Sigmoid colon (tissue), 7 donors: ENCODE measurements at places on chromosomes 5 and 9. TPM values are rescaled to one million over a fixed set of nuclear protein-coding genes. Genes with fewer than 3 reads are reported as not detected.
A peak's percentile ranks its signal among the peaks of the same experiment; 100 is the strongest.

- H3K4me1 ChIP-seq, result peaks cover 9% of the 10 kb centered on the region
- no peak overlapping the region for H3K4me3 ChIP-seq
- DNase-seq, result no peak
- H3K27me3 ChIP-seq, result no peaks in the 10 kb centered on the region
- H3K27ac ChIP-seq, result no peak overlapping the region
- H3K36me3 ChIP-seq, result no peaks in the 10 kb centered on the region
These were observed 86.5 kb downstream of the KLHL3 start for GRCh38 chr5:137649228-137649935.

- H3K27me3 ChIP-seq, result no peaks in the 10 kb centered on the region
- H3K27ac ChIP-seq, result peak overlapping the region; percentile 52
- H3K4me1 ChIP-seq, result peaks cover 29% of the 10 kb centered on the region
- peak; percentile 79 for DNase-seq
These were observed 12.4 kb downstream of the PTGS1 start for GRCh38 chr9:122382901-122383850.

- no peak for DNase-seq
- no peaks in the 10 kb centered on the region for H3K4me1 ChIP-seq
- H3K27me3 ChIP-seq, result no peaks in the 10 kb centered on the region
- H3K36me3 ChIP-seq, result no peaks in the 10 kb centered on the region
- H3K27ac ChIP-seq, result no peak overlapping the region
- no peak overlapping the region for H3K4me3 ChIP-seq
These were observed 62.3 kb downstream of the GTF3C4 start for GRCh38 chr9:132732326-132733259.

DNA sequence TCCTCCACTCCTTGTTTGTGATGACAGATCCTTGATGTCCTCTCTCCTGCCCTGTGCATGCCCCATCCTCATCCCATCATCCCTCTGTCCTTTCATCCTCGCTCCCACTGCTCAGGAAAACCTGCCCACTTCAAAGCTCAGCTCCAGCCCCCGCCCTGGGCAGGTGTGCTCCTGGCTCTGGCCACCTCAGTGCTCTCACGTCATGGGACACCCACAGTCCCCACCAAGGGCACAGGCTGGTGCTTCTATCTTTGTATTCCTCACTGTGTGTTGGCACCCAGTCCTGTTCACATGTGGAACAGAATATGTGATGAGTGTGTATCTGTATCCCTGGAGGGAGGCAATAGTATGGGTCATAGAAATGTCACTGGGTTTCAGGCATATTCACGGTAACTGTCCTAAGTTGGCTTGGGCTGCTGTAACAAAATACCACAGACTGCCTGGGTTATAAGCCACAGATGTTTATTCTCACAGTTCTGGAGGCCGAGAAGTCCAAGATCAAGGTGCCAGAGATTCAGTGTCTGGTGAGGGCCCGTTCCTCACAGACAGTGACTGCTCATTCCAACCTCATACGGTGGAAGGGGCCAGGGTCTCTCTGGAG lies 13.5 kb downstream of the GFPT2 start:
- H3K4me1 ChIP-seq, result peaks cover 17% of the 10 kb centered on the region
- H3K36me3 ChIP-seq, result peaks cover 12% of the 10 kb centered on the region
- DNase-seq, result no peak
- no peak overlapping the region for H3K27ac ChIP-seq
- H3K4me3 ChIP-seq, result no peak overlapping the region

- no peak for DNase-seq
- H3K4me1 ChIP-seq, result peaks cover 15% of the 10 kb centered on the region
- H3K27me3 ChIP-seq, result no peaks in the 10 kb centered on the region
- H3K36me3 ChIP-seq, result no peaks in the 10 kb centered on the region
These were observed 583 bp upstream of the AQP3 start for GRCh38 chr9:33447799-33448553.

The C6 gene
- 0.52 TPM for polyA plus RNA-seq

- H3K36me3 ChIP-seq, result no peaks in the 10 kb centered on the region
- peak overlapping the region; percentile 76 for H3K27ac ChIP-seq
- H3K27me3 ChIP-seq, result no peaks in the 10 kb centered on the region
These were observed 34.4 kb downstream of the MAP1B start for GRCh38 chr5:72141440-72142355.
